Esophagus muscularis mucosa (tissue), 4 donors: ENCODE measurements at places on chromosomes 12 and 14. TPM values are rescaled to one million over a fixed set of nuclear protein-coding genes. Genes with fewer than 3 reads are reported as not detected.

The KRT2 gene
- total RNA-seq: not detected

The ARHGDIB gene
- total RNA-seq: 43.6 TPM

The ABCD2 gene
- total RNA-seq: 0.39 TPM

The AQP6 gene
- not detected for total RNA-seq

The HOXC13 gene
- total RNA-seq: not detected

The KRT72 gene
- total RNA-seq: not detected

The MANSC4 gene
- total RNA-seq: 0.39 TPM

The PLEKHH1 gene
- total RNA-seq: 2.7 TPM

The CCDC177 gene
- not detected for total RNA-seq

The RERGL gene
- total RNA-seq: 2.6 TPM

The PPP1R12A gene
- 570 TPM for total RNA-seq

The DCN gene
- total RNA-seq: 1,968 TPM

The GRIP1 gene
- 13.9 TPM for total RNA-seq

GRCh38 chr12:58847901-58848600 lies 72.3 kb downstream of the LRIG3 start:
- no peak for DNase-seq

DNA sequence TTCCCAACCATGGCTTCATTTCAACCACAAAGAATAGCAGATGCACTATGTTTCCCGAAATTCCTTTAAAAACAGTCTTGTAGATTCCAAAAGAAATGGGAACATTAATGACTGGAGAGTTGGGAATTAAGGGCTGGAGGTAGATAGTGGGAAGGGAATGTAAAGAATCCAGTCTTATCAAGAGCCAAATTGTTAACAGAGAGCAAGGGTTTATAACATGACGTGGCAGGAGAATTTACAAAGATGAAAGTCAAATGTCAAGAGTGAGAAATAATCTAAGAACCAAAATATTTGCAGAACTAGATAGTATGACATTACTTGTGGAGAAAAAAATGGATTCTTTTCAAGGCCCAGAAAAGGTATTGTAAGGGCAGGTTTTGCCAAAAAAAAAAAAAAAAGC lies 200.9 kb downstream of the GRIN2B start:
- DNase-seq: no peak

GRCh38 chr14:65382586-65382985 lies 29.9 kb upstream of the FUT8 start:
- DNase-seq: no peak

GRCh38 chr14:98070536-98070935 lies 1201.5 kb downstream of the BCL11B start:
- no peak for DNase-seq

DNA sequence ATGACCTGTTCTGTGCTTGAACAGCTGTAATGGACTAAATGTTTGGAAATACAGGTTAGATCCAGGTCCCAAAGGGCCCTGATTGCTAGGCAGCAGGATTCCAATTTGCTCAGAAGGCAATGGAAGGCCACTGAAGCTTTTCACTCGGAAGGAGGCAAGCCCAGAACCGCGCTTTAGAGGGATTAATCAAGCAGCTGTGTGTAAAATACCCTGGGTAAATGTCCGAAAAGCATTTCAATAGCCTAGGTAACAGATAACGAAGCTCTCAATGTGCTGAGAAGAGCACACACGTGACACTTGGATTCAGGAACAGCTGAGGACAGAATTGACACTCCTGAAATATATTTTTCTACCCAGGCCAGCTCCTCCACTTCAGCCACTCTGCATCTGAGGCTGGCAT lies 436.1 kb downstream of the TMEM132D start:
- DNase-seq: no peak

- no peak for DNase-seq
These were observed 31.3 kb upstream of the CMAS start for GRCh38 chr12:22014783-22015144.

- no peak for DNase-seq
These were observed 35.8 kb downstream of the NFKBIA start for GRCh38 chr14:35368583-35369392.

DNA sequence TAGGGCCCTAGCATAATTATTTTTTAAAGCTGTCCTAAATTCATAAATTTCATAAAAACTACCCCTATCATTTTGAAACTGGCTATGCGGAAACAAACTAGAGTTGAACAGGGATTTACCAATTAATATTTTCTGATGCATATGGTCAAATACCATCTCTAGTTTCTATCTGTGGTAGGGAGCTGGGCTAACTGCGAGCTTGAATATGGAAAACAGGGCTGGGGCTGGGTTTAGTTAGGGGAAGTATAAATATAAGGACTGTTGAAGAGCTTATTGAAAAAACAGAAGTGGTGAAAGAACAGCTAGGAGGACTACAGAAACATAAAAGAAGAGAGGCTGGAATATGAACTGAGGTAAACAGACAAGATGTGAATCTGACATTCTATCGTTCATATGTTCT lies 91.8 kb downstream of the SLC38A1 start:
- no peak for DNase-seq

- DNase-seq: no peak
These were observed 9.0 kb upstream of the NUMB start for GRCh38 chr14:73467377-73467776.

DNA sequence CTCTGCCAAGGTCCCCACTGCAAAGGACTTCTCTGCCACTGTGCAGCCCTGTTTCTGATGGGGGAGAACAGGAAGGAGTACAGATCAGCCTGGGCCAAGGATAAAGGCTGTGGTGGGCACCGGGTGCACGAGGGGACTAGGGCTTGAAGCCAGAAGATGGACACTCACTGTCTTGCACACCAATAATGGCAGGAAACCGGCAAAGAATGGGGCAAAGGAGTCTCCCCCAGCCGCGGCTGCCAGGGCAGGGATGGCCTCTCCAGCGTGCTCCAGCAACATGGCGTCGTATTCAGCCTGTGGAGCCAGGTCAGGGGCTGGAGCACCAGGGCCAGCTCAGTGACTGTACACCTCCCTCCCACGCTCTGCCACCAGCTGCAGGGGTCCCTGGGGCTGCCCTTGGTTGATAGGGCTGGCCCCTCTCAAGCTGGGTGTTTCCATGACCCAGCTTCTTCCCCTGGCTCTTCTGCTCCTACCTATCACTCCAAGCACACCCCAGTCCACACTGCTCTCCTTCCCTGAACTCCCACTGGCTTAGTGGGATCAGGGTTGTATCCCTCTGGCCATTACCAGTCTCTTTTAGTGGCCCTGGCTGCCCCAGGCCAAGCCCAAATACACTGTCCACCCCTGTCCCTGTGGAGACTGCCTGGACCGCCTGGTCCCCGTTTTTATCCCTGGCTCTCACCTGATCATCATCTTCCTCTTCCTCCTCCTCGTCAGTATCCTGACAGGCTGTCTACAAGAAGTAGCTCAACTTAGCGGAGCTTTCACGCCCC lies 6.3 kb downstream of the IPO4 start:
- DNase-seq: no peak

- no peak for DNase-seq
These were observed 38.5 kb downstream of the SLC38A6 start for GRCh38 chr14:61019537-61019936.

GRCh38 chr14:68950111-68950510 lies 29.0 kb downstream of the ACTN1 start:
- DNase-seq: no peak

- no peak for DNase-seq
These were observed 5.5 kb downstream of the TBK1 start for GRCh38 chr12:64457466-64457865.

GRCh38 chr14:85566603-85567002 lies 36.7 kb downstream of the FLRT2 start:
- no peak for DNase-seq

GRCh38 chr14:32559048-32559447 lies 229.9 kb downstream of the AKAP6 start:
- DNase-seq: no peak

- DNase-seq: no peak
These were observed 55.8 kb upstream of the CCDC175 start for GRCh38 chr14:59632381-59632780.

GRCh38 chr12:67469666-67470065 lies 178.9 kb upstream of the DYRK2 start:
- no peak for DNase-seq

GRCh38 chr12:104485651-104486362 lies 29.1 kb downstream of the CHST11 start:
- no peak for DNase-seq

DNA sequence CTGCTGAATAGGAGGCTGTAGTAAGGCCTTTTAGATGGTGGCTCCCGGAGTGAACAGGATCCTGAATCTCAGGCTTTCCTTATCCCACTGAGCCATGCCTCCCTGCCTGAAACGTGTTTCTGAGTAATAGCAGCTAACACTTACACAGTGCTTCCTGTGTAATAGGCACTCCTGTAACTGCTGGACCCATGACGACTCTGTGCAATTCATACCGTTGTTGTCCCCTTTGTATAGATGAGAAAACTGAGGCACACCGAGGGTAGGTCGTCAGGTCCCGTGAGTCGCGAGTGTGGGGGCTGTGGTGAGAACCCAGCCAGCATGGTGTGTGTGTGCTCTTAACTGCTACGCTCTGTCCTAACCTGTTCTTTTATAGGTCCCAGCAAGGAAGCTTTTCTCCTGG lies 193.6 kb downstream of the CACNA1C start:
- no peak for DNase-seq

DNA sequence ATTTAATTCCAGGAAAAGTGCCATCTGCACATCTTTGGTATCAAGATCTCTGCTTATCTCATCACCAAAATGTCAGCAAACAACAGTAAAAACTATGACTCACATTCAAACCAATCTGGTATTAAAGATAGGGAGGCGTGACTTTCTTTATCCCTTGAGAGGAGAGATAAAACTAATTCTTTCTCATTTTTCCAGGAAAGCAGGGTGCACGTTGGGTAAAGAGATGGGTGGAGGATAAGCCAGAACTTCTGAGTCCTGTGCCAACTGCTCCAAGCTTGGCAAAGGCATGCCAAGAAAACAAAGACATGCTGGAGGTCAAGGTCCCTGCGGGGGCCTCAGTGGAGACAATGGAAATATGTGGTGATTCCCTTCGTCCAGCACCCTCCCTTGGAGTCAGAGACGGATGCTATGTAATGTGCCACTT lies 225.8 kb upstream of the PLXNC1 start:
- no peak for DNase-seq

GRCh38 chr14:33488582-33488981 lies 462.3 kb downstream of the EGLN3 start:
- DNase-seq: no peak

GRCh38 chr12:41184864-41185263 lies 3.3 kb upstream of the PDZRN4 start:
- DNase-seq: no peak

GRCh38 chr14:96136371-96137005 lies 68.2 kb upstream of the BDKRB2 start:
- no peak for DNase-seq

GRCh38 chr12:20280515-20280914 lies 87.8 kb upstream of the PDE3A start:
- no peak for DNase-seq

DNA sequence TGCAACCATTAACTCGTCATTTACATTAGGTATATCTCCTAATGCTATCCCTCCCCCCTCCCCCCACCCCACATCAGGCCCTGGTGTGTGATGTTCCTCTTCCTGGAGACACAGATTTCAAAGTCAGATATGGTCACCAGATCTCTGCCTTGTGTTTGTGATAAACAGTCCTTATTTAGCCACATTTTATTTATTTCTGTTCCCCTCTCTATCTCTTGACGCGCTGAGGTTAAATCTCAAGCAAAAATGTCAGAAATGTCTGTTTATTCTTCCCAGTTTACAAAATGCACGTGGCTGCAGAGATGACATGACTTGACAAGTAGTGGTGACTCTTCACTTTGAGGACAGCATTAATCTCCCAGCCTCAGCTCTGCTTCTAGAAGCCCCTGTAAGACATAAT lies 11.5 kb upstream of the RASSF3 start:
- no peak for DNase-seq

DNA sequence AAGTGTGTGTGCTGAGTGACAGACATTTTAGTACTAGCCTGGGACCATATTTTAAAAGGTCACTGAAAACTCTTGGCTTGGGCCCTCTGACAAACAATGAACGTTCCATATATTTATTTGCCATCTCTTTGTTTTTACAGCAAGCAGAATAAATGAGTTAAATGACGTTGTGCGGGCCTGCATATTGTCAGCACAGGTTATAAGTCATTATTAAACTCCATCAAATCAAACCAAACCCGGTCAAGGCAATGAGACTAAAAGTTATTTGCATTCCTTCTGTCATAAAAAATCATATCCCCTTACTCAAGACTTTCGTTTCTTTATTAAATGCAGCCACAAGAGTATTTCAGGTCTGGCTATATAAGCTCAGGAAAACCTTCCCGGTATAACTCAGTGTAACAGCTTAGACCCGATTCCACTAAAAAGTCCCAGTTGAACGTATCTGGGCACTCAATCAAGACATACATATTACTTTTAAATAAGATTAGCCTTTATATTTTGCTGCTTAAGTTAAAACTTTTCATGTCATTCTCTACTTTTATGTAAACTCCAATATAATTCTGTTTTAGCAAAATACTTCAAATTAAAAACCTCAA lies 84.9 kb downstream of the DICER1 start:
- no peak for DNase-seq

- DNase-seq: no peak
These were observed 18.6 kb downstream of the C12orf75 start for GRCh38 chr12:105349138-105349537.

DNA sequence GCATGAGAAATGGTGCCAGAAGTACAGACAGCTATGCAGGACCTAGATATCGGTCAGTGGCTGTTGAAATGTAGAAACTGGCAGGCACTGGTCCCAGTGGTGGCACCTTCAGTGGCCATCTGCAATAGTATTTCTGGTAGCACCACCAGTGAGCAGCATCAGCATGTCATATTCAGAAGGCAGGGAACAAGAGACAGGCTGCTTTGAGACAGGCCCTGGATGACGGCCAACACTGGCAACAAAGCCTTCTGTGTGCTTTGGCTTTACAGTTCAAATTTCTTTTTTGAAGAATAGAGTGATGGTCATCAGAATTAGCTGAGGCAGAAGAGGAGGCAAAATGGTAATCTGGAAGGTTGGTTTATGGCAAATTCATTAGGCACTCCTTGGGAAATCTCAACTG lies 273.4 kb upstream of the SLC16A7 start:
- DNase-seq: no peak

- DNase-seq: no peak
These were observed 55.4 kb downstream of the KCNJ8 start for GRCh38 chr12:21718944-21719650.

- DNase-seq: no peak
These were observed 16.0 kb downstream of the METTL3 start for GRCh38 chr14:21494902-21495762.

- no peak for DNase-seq
These were observed 190.2 kb upstream of the SLC38A2 start for GRCh38 chr12:46562625-46563225.

DNA sequence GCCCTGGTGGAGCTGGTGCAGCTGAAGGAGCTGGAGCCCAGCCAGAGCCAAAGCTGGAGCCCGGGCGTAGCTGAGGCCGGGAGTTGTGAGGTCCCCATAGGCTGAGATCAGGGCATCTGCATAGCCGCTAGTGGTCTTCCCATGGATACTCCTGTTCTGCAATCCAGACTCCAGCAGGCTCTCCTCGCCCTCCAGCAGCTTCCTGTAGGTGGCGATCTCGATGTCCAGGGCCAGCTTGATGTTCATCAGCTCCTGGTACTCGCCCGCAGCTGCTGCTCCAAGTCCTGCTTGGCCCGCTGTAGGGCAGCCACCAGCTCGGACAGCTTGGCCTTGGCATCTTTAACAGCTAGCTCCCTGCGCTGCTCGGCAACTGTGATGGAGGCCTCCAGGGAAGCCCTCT lies 966.1 kb downstream of the FSCB start:
- DNase-seq: no peak

GRCh38 chr12:16198884-16199283 lies 78.6 kb downstream of the SLC15A5 start:
- DNase-seq: no peak
